Calu3 (cell line): ENCODE measurements at places on chromosomes 4 and X. TPM values are rescaled to one million over a fixed set of nuclear protein-coding genes. Genes with fewer than 3 reads are reported as not detected.

IL2 gene
- not detected in 2 replicates for total RNA-seq

OPN1MW2 gene
- not detected in 2 replicates for total RNA-seq

SPON2 gene
- total RNA-seq: 2.2 and 2.4 TPM in 2 replicates

PAGE4 gene
- total RNA-seq: not detected in 2 replicates

CTBP1 gene
- total RNA-seq: 115 and 130 TPM in 2 replicates

STK32B gene
- not detected in 2 replicates for total RNA-seq

HGFAC gene
- not detected in 2 replicates for total RNA-seq

DNA sequence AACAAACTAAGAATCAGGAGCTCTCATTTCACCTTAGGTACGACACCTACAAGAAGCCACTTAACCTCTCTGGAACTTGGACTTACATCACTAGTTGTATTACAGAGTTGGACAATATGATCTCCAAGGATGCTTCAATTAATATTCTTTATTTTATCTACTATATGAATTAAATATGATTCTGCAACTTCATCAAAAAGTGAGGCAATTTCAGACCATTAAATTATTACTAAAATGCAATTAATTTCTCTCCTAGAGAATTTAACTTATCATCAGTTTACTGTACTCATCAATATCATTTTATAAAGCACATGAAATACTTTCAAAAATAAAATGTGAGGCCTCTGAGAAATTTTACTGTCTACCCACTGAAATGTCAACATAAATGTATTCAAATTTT lies 33.9 kb downstream of the SLC39A8 start:
- no peak for DNase-seq
- H3K36me3 ChIP-seq: no peaks in the 10 kb centered on the region
- H3K4me3 ChIP-seq: no peak overlapping the region
- H3K4me1 ChIP-seq: no peaks in the 10 kb centered on the region

GRCh38 chrX:78945186-78945912 lies at the start of gene P2RY10:
Gene P2RY10 (plus strand): TSS chrX:78945391. CDS start chrX:78960521, 15,130 bp downstream.
- H3K4me1 ChIP-seq: peaks cover 6% of the 10 kb centered on the region
- no peak within 1 kb of the TSS for H3K4me3 ChIP-seq
- DNase-seq: no peak
- H3K27ac ChIP-seq: no peak within 1 kb of the TSS
- H3K27me3 ChIP-seq: no peaks in the 10 kb centered on the region
- no peaks in the 10 kb centered on the region for H3K36me3 ChIP-seq

- H3K27me3 ChIP-seq: no peaks in the 10 kb centered on the region
- no peaks in the 10 kb centered on the region for H3K4me1 ChIP-seq
- peaks cover 31% of the 10 kb centered on the region for H3K36me3 ChIP-seq
- H3K27ac ChIP-seq: no peak overlapping the region
- H3K4me3 ChIP-seq: no peak overlapping the region
These were observed 40.9 kb downstream of the ADH5 start for GRCh38 chr4:99047710-99048109.

GRCh38 chr4:181224852-181225251 lies 1018.4 kb upstream of the TENM3 start:
- H3K27ac ChIP-seq: no peak overlapping the region
- no peak overlapping the region for H3K4me3 ChIP-seq
- no peaks in the 10 kb centered on the region for H3K36me3 ChIP-seq

DNA sequence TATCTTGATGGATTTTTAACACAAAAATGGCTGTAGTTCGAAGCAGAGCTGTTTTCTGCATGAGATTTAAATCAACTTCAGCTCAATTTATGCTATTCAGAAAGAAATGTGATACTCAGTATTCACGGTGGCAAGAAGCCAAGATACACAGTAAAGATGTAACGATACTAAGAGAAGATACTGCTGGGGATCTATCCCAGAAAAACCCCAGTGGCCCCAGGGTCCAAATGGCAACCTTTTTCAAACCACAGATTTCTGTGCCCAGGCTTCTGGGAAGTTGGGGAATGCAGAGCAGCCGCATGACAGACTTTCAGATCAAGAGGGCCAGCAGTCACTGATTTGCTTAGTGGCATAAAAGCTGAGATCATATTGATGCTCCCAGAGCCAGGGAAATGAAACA lies 353.9 kb downstream of the AFF2 start:
- no peak overlapping the region for H3K27ac ChIP-seq
- no peaks in the 10 kb centered on the region for H3K4me1 ChIP-seq
- H3K4me3 ChIP-seq: no peak overlapping the region
- H3K36me3 ChIP-seq: no peaks in the 10 kb centered on the region
- DNase-seq: no peak

DNA sequence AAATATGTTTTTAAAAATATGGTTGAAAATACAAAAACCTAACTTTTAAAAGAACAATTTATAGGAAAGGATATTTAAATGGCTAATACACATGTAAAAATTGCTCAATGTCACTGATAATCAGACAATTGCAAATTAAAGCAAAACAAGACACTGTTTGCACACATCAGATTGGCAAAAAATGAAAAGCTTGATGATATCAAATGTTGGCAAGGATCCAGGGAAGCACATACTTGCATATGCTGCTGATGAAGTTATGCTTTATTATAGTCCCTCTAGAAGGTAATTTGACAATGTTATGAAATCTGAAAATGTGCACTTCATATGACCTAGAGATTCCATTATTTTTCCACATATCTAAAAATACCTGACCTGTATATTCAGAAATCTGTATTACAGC lies 45.7 kb upstream of the EPGN start:
- H3K27me3 ChIP-seq: no peaks in the 10 kb centered on the region
- H3K4me3 ChIP-seq: no peak overlapping the region
- no peak overlapping the region for H3K27ac ChIP-seq
- H3K4me1 ChIP-seq: peaks cover 8% of the 10 kb centered on the region

DNA sequence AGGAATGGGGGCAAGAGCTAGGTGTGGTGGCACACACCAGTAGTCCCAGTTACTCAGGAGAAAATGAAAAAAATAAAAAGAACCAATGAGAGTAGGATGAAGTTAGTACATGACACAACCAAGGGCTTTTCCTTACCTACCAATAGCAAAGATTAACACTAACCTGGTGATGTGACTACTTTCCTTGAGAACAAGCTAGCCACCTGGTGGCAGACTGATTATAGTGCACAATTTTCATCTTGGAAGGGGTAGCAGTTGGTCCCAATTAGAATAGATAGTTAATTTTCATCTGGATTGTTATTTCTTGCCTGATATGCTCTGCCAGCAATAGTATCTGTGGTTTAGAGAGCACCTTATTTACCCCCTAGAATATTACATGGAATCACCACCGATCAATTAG lies 1216.8 kb upstream of the PABPC4L start:
- no peak for DNase-seq
- no peaks in the 10 kb centered on the region for H3K4me1 ChIP-seq
- no peak overlapping the region for H3K27ac ChIP-seq
- H3K4me3 ChIP-seq: no peak overlapping the region
- no peaks in the 10 kb centered on the region for H3K36me3 ChIP-seq
- no peaks in the 10 kb centered on the region for H3K27me3 ChIP-seq

DNA sequence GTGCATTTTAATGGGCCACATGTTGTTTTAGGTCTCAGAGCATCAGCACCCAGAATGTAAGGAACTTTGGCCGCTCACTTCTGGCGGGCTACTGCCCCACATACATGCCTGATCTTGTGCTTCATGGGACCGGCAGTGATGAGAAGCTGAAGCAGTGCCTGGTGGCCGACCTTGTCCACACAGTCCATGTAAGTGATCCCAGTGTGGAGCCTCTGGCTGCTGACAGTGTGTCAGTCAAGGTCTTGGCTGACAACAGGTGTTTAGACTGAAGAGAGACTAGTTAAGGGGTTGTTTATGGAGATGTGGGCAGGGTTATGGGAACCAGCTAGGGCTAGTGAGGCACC lies 101.4 kb downstream of the FNIP2 start:
- no peaks in the 10 kb centered on the region for H3K27me3 ChIP-seq
- H3K4me3 ChIP-seq: no peak overlapping the region
- DNase-seq: no peak
- no peak overlapping the region for H3K27ac ChIP-seq
- peaks cover 19% of the 10 kb centered on the region for H3K36me3 ChIP-seq

DNA sequence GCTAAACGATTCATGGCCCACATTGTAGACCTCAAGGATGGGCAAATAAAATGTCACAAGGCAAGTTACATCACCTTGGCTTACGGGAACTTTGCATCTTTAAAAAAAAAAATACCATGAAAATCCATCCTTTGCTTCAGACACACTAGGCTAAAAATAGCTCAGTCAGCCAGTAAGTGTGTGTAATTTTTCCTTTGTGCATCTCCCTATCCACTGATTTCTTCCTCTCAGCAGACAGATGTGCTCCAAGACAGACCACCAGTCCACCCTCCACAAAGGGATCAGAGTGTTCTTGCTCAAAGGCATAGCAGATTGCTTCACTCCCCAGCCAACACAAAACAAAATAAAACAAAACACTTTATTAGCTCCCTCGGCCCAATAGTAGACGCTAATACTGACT lies 14.6 kb downstream of the LDB2 start:
- H3K4me3 ChIP-seq: no peak overlapping the region
- no peaks in the 10 kb centered on the region for H3K27me3 ChIP-seq
- no peak overlapping the region for H3K27ac ChIP-seq
- no peaks in the 10 kb centered on the region for H3K36me3 ChIP-seq

- no peak overlapping the region for H3K4me3 ChIP-seq
- no peak for DNase-seq
- no peak overlapping the region for H3K27ac ChIP-seq
These were observed 98.3 kb upstream of the SPRY1 start for GRCh38 chr4:123298261-123298660.

- H3K4me1 ChIP-seq: no peaks in the 10 kb centered on the region
- no peak for DNase-seq
- no peaks in the 10 kb centered on the region for H3K36me3 ChIP-seq
- no peak overlapping the region for H3K27ac ChIP-seq
- H3K27me3 ChIP-seq: no peaks in the 10 kb centered on the region
These were observed 917.7 kb upstream of the INTU start for GRCh38 chr4:126715067-126715466.

DNA sequence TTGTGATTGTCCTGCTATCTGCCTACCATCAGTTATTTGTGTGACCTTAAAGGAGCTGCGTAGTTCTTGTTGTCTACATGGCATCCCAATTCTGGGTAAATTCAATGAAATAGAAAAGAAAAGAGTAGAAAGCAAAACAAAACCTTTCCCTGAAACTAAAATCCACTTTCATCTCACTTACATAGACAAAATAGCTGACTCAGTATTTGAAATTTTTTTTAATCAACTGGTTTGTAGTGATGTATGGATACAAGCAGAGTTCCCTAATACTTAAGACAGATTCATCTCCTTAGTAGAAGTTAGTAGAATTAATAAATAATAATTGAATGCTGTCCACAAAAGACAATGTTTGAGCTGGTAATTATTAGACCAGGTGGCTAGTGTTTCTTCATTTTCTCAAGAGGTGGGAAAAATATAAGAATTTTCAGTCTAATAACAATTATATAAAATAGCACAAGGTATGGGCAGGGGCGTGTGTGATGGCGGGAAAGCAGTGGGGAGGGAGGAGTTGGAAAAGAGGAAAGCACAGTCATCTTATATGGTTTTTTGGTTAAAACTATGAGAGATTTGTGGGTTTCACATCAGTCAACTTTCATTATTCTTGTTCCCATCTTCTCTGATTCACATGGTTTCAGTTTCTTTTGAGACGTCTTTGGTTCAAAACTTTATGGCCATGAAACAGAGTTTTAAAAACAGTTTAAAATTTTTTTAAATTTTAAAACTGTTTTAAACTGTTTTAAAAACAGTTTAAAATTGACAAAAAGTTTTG lies 275.2 kb downstream of the SPRY1 start:
- DNase-seq: no peak
- no peak overlapping the region for H3K4me3 ChIP-seq
- no peak overlapping the region for H3K27ac ChIP-seq
- H3K27me3 ChIP-seq: no peaks in the 10 kb centered on the region
- H3K36me3 ChIP-seq: no peaks in the 10 kb centered on the region
- H3K4me1 ChIP-seq: peaks cover 19% of the 10 kb centered on the region

- H3K4me3 ChIP-seq: no peak overlapping the region
- H3K36me3 ChIP-seq: no peaks in the 10 kb centered on the region
- no peaks in the 10 kb centered on the region for H3K4me1 ChIP-seq
- H3K27me3 ChIP-seq: no peaks in the 10 kb centered on the region
- DNase-seq: no peak
These were observed 29.0 kb upstream of the BCLAF3 start for GRCh38 chrX:20019672-20020365.

GRCh38 chrX:98480606-98481005 lies 1596.9 kb downstream of the RPA4 start:
- H3K36me3 ChIP-seq: no peaks in the 10 kb centered on the region
- H3K4me3 ChIP-seq: no peak overlapping the region
- no peak overlapping the region for H3K27ac ChIP-seq
- no peaks in the 10 kb centered on the region for H3K27me3 ChIP-seq

DNA sequence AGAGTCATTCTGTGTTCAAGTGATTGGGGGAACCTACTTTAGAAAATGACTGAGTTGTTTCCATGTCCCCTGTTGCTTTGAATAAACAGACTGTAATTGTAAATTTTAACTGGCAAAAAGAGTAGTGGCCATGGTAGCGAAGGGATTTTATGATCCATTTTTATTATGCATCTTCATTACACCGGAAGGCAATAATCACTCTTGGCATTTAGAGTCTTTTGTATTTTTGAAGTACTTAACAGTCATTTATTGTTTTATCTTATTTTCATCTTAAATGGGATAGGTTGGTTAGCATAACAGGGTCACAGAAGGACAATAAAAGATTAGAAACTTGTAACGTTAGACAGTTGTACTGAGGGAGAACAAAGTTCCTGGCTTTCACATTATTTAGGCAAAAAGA lies 11.0 kb upstream of the OTC start:
- no peak overlapping the region for H3K27ac ChIP-seq
- H3K4me1 ChIP-seq: no peaks in the 10 kb centered on the region
- DNase-seq: no peak
- no peaks in the 10 kb centered on the region for H3K36me3 ChIP-seq
- H3K27me3 ChIP-seq: no peaks in the 10 kb centered on the region

- H3K27me3 ChIP-seq: no peaks in the 10 kb centered on the region
- DNase-seq: no peak
- H3K27ac ChIP-seq: no peak overlapping the region
- no peak overlapping the region for H3K4me3 ChIP-seq
These were observed 94.6 kb upstream of the WDR44 start for GRCh38 chrX:118251271-118251670.

DNA sequence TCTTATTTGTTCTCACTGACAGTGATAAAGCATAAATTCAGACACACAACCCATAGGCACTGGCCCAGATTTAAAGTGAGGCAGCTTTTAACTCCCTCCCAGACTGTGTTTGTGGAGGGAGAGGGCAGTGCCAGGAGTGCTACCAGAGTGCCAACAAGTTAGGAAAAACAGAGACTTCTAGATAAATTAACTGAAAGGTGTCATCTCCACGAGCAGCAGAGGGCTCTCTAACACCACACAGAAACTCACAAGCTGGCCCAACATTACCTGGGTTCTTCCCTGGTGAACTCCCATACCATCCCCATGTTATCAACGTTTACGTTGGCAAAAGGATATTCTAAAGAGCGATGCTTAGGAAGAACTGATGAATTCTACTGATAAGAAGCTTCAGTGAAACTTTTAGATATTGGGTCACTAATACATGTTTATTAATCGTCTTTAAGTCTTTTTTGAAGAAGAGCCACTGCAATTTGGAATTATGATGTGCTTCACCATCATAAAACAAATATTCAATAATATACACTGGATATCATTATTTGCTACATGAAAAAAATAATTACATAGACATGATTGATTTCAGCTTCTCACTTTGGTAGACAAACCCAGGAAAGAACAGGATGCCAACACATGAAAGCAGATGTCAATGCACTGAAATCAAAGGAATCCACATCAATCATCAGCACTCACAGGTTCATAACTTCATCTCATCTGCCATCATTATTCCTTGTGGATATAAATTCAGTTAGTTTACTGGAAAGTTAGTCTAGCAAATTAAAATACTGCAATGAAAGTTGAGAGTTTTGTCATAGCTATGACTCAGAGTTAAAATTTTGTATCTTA lies 121.2 kb upstream of the NAP1L5 start:
- H3K4me3 ChIP-seq: no peak overlapping the region
- H3K27ac ChIP-seq: no peak overlapping the region
- peaks cover 15% of the 10 kb centered on the region for H3K36me3 ChIP-seq
- no peaks in the 10 kb centered on the region for H3K27me3 ChIP-seq
- H3K4me1 ChIP-seq: peaks cover 16% of the 10 kb centered on the region
- DNase-seq: peak; percentile 42
